ENCODE measurements at places on chromosomes 12 and 14.

GRCh38 chr12:100845095-100845494 is 50.5 kb downstream of the ANO4 start:
- H3K27me3 ChIP-seq: no peaks in the 10 kb centered on the region

- no peaks in the 10 kb centered on the region for H3K27me3 ChIP-seq
- H3K27ac ChIP-seq: peak overlapping the region; percentile 6
- H3K4me3 ChIP-seq: no peak overlapping the region
- H3K4me1 ChIP-seq: peaks cover 39% of the 10 kb centered on the region
- H3K36me3 ChIP-seq: peaks cover 4% of the 10 kb centered on the region
Measured at GRCh38 chr14:91369628-91370445, 47.8 kb downstream of the CCDC88C start.

DNA sequence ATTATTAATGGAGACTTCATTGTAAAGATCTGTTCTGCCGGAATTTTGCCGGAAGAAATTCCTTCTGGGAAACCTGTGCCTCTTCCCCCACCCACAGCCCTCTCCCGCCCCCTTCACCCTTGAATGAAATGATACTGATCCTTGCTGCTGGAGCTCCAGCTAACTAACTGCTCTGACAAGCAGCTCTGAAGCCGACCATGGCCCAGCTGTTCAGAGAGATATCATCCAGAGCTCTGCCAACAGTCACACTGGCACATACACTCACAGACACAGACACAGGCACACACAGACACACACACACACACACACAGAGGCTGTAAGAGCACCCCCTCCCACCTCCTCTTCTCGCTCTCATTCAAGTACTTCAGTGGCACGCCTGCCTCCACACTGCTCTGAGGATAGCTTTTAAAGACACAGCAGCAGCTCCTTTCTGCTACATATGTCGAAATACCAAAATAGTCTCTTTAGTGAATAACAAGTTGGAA is 88.6 kb downstream of the R3HDM2 start:
- H3K27ac ChIP-seq: no peak overlapping the region
- no peaks in the 10 kb centered on the region for H3K4me1 ChIP-seq
- no peaks in the 10 kb centered on the region for H3K27me3 ChIP-seq

GRCh38 chr12:12943586-12944260 is 8.2 kb downstream of the GPRC5D start:
- H3K27ac ChIP-seq: no peak overlapping the region
- no peaks in the 10 kb centered on the region for H3K36me3 ChIP-seq
- H3K4me3 ChIP-seq: no peak overlapping the region
- DNase-seq: no peak
- no peaks in the 10 kb centered on the region for H3K4me1 ChIP-seq

GRCh38 chr12:45415393-45415817 is 199.5 kb downstream of the ANO6 start:
- H3K27ac ChIP-seq: peak overlapping the region; percentile 42
- H3K36me3 ChIP-seq: peaks cover 70% of the 10 kb centered on the region
- H3K4me3 ChIP-seq: no peak overlapping the region
- no peaks in the 10 kb centered on the region for H3K27me3 ChIP-seq
